ENCODE measurements at places on chromosomes 1 and 21.
A peak's percentile ranks its signal among the peaks of the same experiment; 100 is the strongest.

- no peak for DNase-seq
Observed at GRCh38 chr1:207024202-207025145, 8.1 kb downstream of the C1orf116 start.

GRCh38 chr21:38958323-38958705 lies 152.6 kb downstream of the ETS2 start:
- no peak for DNase-seq

- DNase-seq = no peak
Observed at GRCh38 chr1:197842646-197843045, 59.8 kb upstream of the C1orf53 start.

GRCh38 chr1:78987042-78987441 lies 19.5 kb downstream of the ADGRL4 start:
- no peak for DNase-seq

- DNase-seq = no peak
Observed at GRCh38 chr1:179825798-179826460, 51.7 kb downstream of the TOR1AIP2 start.

- no peak for DNase-seq
Observed at GRCh38 chr1:162276493-162276892, 100.2 kb downstream of the SPATA46 start.

- no peak for DNase-seq
Observed at GRCh38 chr1:27560268-27561123, 43.4 kb downstream of the AHDC1 start.

DNA sequence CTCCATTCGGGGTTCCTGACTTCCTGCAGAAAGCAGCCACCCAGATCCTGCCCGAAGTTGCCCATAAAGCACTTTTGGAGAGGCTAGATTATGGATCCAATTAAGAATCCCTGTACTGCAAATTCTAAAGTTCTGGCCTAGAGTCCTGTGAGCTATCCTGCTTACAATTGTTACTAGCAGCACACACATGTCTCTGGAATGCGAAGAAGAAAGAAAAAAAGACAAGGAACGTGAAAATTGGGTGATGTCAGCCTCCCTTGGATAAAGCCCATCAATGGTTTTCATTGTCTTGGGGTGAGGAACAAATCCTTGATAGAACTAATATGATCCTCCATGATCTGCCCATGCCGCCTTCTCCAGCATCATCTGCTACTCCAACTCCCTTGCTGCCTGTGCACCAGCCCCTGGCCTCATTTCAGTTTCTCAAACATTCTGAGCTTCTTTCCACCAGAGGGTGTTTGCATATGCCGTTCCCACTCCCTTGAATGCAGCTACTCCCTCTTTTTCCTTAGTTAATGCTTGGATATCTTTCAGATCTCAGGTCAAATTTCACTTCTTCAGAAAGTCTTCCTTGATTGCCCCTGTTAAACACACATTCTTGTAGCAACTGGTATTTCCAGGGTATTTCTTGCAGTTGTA lies 94.0 kb downstream of the ST6GALNAC5 start:
- no peak for DNase-seq

DNA sequence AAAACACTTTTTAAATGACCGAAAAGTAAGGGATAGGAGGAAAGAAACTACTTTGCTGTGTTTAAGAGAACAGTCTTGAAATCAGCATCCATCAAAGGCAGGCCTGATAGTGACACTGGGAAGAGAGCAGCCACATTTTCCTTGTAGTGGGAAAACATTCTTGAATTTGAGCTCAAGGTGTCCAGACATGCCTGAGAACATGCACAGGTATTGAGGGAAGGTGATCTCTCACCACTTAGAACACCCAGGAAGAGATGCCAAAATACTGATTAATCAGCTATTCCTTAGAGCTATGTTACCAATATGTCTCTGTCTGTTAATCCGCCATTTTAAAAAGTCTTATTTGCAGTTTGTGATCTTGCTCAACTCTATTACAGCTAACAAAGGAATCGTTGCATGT lies 25.9 kb downstream of the IL12RB2 start:
- no peak for DNase-seq

DNA sequence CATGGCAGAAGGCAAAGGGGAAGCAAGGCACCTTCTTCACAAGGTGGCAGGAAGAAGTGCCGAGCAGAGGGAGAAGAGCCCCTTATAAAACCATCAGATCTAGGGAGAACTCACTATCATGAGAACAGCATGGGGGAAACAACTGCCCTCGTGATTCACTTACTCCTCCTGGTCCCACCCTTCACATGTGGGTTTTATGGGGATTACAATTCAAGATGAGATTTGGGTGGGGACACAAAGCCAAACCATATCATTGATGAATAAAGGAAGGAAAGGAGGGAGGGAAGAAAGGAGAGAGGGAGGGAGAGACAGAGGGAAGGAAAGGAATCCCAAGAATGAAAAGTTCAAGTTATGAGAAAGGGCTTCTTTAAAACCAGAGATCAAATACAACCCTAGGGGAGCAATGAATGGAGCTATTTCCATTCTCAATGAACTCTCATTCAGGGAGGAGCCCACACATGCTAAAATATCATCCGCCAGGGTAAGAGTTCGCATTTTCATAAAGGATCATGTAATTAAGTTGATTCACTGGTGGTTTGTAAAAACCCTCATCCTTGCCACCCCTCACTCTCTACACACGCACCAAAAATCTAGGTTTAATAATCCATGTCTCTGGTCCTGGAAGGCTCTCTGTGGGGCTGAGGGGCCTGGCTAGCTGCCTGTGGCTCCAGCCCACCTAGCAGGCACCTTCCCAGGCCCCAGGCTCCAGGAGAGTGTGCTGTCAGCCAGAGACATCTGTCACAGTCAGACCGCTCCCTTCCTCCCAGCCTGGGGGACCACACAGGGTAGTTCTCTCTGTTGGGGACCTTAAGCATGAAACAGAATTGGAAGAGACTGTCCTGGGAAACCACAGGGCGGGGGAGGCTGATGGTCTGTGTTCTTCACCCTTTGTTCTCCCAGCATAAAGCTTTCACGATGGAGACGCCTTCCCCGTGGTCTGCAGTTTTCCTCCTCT lies 94.0 kb downstream of the CCDC185 start:
- DNase-seq = no peak

- no peak for DNase-seq
Observed at GRCh38 chr1:109395602-109396512, 1.9 kb downstream of the SORT1 start.

GRCh38 chr1:183514235-183514634 lies 41.9 kb downstream of the SMG7 start:
- DNase-seq = no peak

- DNase-seq = no peak
Observed at GRCh38 chr1:225651872-225652728, 823 bp downstream of the ENAH start.

GRCh38 chr1:28882009-28882628 lies 32.2 kb upstream of the EPB41 start:
- DNase-seq = peak; percentile 58

DNA sequence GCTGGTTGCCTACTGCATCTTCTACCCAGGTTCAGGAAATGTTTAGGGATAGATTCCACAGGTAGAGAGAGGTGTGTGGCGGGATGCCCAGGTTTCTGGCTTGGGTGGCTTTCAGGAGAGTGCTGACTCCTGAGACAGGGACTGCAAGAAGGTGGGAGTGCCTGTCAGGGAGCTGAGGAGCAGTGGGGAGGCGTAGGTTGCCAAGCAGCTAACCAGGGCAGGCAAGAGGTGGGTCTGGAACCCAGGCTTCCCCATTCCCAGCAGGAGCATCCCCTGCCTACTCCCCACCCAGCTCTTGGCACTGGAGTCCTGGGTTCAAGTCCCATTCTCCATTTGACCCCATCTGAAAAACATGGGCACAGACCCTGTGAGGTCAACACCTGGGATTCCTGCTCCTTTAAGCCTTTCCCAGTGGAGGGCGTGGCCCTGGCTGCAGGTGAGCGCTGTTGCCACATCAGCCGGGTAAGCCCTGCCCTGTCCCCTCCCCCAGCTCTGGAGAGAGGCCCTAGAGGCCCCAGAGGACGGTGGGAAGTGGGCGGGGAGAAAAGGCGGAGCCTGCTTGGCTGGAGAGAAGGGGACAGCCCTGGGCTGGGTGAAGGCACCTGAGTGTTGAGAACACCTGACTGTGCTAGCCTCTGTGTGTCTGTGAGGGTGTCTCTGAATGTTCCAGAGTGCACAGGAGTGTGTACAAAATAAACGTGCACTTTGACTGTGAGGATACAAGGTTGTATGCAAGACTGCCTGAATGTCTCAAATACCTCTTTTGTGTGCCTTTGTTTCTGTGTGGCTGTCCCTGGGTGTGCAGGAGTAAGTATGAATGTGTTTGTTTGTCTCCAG lies 14.0 kb upstream of the SYNC start:
- peak; percentile 59 for DNase-seq

DNA sequence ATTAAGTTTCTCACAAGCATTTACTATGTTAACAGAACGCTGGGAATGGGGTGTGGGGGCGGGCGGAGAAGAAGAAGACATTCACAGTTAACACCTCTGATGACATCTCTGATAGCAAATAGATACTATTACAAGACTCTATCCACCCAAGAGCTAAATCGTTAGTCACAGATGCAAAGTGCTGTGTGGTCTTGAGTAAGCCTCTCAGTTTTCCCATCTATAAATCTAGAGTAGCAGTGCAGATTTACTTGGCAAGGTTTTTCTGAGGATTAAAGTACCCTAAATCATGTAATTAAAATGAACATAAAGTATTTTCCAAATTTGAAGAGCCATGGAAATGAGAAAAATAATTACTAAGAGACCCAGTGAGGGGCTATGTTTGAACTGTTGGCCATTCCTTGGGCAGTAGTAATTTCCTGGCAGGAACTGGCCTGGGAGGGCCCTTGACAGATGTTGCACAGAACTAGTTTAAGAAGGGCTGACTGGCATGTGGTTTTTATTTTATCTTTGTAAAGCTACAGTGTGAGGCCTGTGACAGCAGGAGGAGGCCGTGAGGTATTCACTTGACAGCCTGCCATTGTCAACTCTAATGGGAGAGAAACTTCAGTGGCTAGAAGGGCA lies 58.7 kb upstream of the APOBEC4 start:
- DNase-seq = no peak

- DNase-seq = no peak
Observed at GRCh38 chr1:183002797-183003196, 20.4 kb upstream of the LAMC1 start.

GRCh38 chr1:117794073-117794472 lies 135.3 kb downstream of the GDAP2 start:
- no peak for DNase-seq

DNA sequence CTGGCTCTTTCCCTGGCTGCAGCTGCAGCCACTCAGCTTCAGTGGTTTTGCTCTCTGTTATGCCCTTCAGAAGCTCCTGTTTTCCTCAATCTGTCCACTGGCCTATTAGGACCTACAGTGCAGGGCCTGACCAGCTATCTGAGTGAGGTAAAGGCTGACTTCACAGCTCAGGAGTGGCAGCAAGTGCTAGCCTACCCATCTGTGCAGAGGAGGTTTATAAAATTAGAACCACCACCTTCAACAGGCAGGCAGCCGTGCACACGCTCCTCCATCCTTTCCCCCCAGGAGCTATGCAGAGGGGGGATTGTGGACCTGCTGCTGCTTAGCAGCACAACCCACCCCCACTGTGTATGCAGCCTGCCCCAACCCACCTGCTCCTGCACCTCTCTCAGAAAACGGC lies 8.3 kb downstream of the ADAR start:
- no peak for DNase-seq

DNA sequence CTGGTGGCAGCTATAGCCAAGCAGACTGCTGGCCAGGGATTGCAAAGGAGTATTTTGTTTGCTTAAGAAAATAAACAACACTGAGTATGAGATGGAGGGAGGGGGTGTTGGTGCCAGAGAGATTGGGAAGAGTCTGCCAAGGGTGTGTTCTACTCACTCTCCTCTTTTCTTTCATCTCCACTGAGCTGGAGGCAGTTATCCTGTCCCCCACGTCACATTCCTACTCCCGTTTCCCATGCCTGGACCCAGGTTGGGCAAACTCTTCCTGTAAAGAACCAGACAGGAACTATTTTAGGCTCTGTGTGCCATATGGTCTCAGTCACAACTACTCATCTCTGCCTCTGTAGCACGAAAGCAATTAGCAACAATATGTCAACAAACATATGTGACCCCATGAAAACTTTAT lies 1.4 kb upstream of the IL24 start:
- no peak for DNase-seq

- DNase-seq = no peak
Observed at GRCh38 chr1:172823534-172823933, 164.6 kb downstream of the FASLG start.

GRCh38 chr1:245007852-245008251 lies 143.5 kb upstream of the HNRNPU start:
- no peak for DNase-seq

GRCh38 chr1:2214541-2215241 lies 13.4 kb upstream of the SKI start:
- DNase-seq = no peak

GRCh38 chr1:205989786-205990185 lies 13.4 kb downstream of the RAB7B start:
- DNase-seq = no peak

- no peak for DNase-seq
Observed at GRCh38 chr1:179034720-179035119, 9.0 kb downstream of the FAM20B start.

GRCh38 chr1:91828583-91829281 lies 57.2 kb downstream of the TGFBR3 start:
- DNase-seq = no peak

GRCh38 chr1:50750021-50750619 lies 209.9 kb downstream of the FAF1 start:
- DNase-seq = no peak

DNA sequence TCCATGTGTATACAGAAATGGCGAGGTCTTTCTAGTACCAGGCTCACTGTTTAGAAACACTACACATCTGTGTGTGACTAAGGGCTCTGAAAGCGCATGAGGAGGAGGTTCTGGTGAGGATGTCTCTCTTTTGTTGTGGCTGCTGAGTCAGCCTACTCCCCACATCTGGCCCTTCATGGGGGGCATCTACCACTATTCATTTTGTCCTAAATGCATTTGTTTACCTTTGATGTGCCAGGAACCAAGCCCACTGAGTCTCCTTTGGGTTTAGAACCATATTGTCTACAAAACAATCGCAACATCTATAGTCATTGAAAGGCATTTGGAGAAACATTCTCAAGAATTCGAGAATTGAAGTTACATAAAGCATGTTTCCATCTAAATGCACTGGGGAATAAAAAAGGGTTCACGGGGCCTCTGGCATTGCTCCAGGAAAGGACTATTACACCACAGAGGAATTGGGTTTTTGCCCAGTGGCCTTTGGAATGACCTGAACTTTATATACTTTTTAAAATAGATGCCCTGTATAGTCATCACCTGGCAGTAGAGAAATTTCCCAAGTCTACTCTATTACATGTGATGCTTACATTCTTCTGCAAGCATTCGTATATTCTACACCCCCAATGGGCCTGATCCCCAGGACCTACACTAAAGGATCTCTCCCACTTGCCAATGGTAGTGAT lies 35.1 kb upstream of the ADORA3 start:
- DNase-seq = no peak

DNA sequence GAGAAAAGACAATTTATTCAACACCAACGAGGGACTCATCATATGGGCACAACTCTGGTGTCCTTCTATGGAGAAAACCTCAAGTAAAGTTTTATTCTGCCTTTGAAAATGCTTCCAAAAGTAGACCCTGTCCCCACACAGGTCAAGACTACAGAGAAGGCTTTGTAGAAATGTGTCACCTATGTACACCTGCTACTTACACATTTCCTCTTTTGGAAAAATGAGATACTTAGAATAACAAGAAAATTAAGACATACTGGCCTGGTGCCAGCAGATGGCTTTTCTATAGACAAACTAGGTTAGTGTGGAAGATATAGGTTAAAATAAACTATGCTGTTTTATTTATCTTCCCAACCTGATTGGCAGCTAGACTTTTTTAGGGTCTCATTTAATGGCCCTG lies 13.6 kb downstream of the POGK start:
- no peak for DNase-seq

- no peak for DNase-seq
Observed at GRCh38 chr1:88877382-88877825, 14.0 kb downstream of the GTF2B start.

All from stimulated activated CD4-positive, alpha-beta T cell treated with anti-CD3 and anti-CD28 coated beads, Interleukin-15, amount 100 ng/mL, for 48 hours (primary cell).